ENCODE measurements at places on chromosomes 3 and 15.

GRCh38 chr3:14620512-14620911 is 31.1 kb upstream of the CCDC174 start:
- H3K36me3 ChIP-seq: no peaks in the 10 kb centered on the region
- H3K4me3 ChIP-seq: no peak overlapping the region
- H3K27me3 ChIP-seq: no peaks in the 10 kb centered on the region
- H3K4me1 ChIP-seq: peaks cover 9% of the 10 kb centered on the region
- DNase-seq: no peak

- H3K36me3 ChIP-seq: no peaks in the 10 kb centered on the region
- no peaks in the 10 kb centered on the region for H3K4me1 ChIP-seq
- H3K27ac ChIP-seq: no peak overlapping the region
- no peak for DNase-seq
- H3K4me3 ChIP-seq: no peak overlapping the region
Measured at GRCh38 chr3:42368861-42369260, 41.5 kb downstream of the LYZL4 start.

- H3K27ac ChIP-seq: no peak overlapping the region
- peak overlapping the region; percentile 66 for H3K4me3 ChIP-seq
- peaks cover 11% of the 10 kb centered on the region for H3K4me1 ChIP-seq
- H3K27me3 ChIP-seq: no peaks in the 10 kb centered on the region
- H3K36me3 ChIP-seq: no peaks in the 10 kb centered on the region
- no peak for DNase-seq
Measured at GRCh38 chr15:55589287-55589686, 1.1 kb upstream of the PYGO1 start.

DNA sequence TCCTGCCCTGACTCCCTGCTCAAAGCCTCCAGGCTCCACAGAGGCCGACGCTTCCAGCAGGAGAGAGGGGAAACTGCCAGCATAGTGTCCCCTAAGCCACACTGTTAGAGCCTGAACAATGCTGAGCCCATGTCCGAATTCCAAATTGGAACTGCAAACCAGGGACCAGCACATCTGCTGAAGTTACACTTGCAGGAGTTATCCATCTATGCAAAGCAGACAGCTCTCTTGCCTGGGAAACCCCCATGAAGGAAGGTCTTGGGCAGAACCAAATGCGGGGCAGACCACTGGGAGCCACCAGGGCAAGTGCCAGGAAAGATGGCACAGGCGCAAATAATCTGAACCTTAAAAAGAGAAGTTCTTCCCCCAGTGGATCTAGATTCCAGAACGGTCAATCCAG is 625 bp downstream of the LRRC15 start:
- no peaks in the 10 kb centered on the region for H3K27me3 ChIP-seq
- no peak overlapping the region for H3K27ac ChIP-seq
- no peak overlapping the region for H3K4me3 ChIP-seq
- no peaks in the 10 kb centered on the region for H3K36me3 ChIP-seq

DNA sequence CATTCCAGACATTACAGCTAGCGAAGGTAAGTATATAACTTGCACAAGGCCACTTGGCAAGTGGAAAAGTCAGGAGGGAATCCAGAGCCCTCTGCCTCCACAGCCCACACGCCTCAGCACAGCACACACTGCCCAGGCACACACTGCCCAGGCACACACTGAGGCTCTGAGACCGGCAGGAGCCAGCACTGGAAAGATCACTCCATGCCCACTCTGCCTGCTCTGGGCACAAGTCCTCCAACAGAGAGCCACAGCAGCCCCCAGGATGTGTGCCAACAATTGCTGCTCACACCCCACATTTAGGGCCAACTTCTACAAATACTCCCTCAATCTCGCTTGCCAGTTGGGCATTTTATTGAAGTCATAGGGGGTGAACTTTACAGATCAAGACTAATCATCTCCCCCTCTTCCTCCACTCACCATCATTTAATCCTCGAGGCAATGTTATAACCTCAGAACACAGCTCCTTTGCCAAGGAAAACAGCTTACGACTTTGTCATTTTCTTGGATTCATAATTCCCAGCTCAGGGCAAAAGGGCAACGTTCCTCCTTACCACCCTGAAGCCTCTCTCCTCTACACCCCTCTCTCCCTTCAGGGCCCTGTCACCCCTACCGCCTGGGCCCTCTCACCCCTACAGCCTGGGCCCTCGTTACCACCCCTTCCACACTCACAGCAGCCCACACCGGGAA is 53.0 kb upstream of the TPM1 start:
- no peak for DNase-seq
- no peaks in the 10 kb centered on the region for H3K4me1 ChIP-seq
- no peaks in the 10 kb centered on the region for H3K27me3 ChIP-seq
- no peaks in the 10 kb centered on the region for H3K36me3 ChIP-seq

DNA sequence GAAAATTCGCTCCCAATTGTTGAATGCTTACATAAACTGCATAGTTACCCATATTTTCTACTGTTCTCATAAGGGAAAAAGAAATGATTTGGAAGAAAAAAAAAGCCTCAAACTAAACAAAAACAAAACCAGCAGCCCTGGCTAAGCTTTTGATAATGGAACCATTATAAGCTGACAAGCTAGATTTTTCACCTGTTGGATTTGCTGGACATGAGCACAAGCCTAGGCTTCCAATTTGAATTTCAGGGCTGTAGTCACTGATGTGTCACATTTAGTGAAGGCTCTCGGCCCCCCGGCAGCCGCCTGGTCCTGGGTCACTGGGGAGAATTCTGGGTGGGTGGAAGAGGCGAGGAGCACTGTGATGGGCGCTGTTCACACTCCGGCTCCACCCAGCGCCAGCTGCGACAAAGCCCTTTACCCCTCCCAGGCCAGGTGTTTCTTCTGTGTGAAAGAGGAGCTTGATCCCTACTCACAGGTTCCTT is 4.6 kb downstream of the FBXL22 start:
- peak overlapping the region; percentile 89 for H3K4me3 ChIP-seq
- peak overlapping the region; percentile 77 for H3K27ac ChIP-seq
- no peak for DNase-seq
- no peaks in the 10 kb centered on the region for H3K27me3 ChIP-seq
- no peaks in the 10 kb centered on the region for H3K36me3 ChIP-seq
- peaks cover 59% of the 10 kb centered on the region for H3K4me1 ChIP-seq

- H3K4me1 ChIP-seq: no peaks in the 10 kb centered on the region
- no peak overlapping the region for H3K27ac ChIP-seq
- no peak for DNase-seq
- H3K27me3 ChIP-seq: no peaks in the 10 kb centered on the region
- no peaks in the 10 kb centered on the region for H3K36me3 ChIP-seq
Measured at GRCh38 chr15:34732430-34732829, 22.4 kb downstream of the GJD2 start.

GRCh38 chr3:128294999-128295468 is 141.8 kb downstream of the EEFSEC start:
- H3K36me3 ChIP-seq: no peaks in the 10 kb centered on the region
- no peaks in the 10 kb centered on the region for H3K27me3 ChIP-seq
- H3K27ac ChIP-seq: no peak overlapping the region
- no peak overlapping the region for H3K4me3 ChIP-seq
- peak; percentile 42 for DNase-seq

- no peaks in the 10 kb centered on the region for H3K36me3 ChIP-seq
- peak overlapping the region; percentile 52 for H3K27ac ChIP-seq
- no peaks in the 10 kb centered on the region for H3K27me3 ChIP-seq
- DNase-seq: peak; percentile 95
- H3K4me1 ChIP-seq: peaks cover 27% of the 10 kb centered on the region
Measured at GRCh38 chr15:40239404-40239692, 485 bp downstream of the PAK6 start.

- no peaks in the 10 kb centered on the region for H3K4me1 ChIP-seq
- H3K27ac ChIP-seq: no peak overlapping the region
- H3K36me3 ChIP-seq: no peaks in the 10 kb centered on the region
- H3K27me3 ChIP-seq: no peaks in the 10 kb centered on the region
Measured at GRCh38 chr3:54547051-54547450, 380.8 kb downstream of the LRTM1 start.

GRCh38 chr3:117234331-117234730 is 524.8 kb downstream of the TUSC7 start:
- H3K4me3 ChIP-seq: no peak overlapping the region
- no peaks in the 10 kb centered on the region for H3K4me1 ChIP-seq
- no peaks in the 10 kb centered on the region for H3K36me3 ChIP-seq
- H3K27me3 ChIP-seq: no peaks in the 10 kb centered on the region
- no peak overlapping the region for H3K27ac ChIP-seq

DNA sequence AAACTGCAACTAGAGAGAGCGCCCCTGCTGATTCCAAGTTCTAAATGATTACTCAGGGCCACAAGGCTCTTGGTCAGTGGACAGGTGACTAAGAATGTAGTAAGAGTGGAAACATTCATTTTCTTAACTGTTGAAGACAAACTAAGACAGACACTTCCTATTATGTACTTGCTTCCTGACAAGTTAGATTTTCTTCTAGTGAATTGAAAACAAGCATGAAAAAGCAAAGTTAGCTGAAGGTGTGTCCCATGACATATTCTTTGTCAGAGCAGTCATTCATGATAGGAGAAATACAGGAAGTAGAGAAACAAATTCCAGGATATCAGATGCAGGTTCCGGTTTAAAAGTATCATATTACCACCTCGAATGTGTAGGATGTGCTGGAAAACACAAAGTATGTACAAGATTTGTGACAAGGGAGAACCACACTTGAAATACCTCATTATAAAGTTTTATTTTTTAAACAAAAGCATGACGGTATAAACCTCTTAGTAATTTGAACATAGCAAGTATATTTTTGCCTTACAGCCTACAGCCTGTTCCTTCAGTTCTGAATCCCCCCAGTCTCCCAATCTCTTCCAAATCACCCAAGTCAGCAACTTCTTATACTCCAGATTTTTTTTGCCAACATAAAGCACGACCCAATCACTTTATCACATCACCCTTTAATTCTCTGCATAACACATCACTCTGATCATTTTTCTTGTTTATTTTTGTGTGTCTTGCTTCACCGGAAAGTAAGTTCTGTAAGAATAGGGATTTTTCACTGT is 6.2 kb downstream of the TSPAN3 start:
- H3K4me3 ChIP-seq: no peak overlapping the region
- no peak overlapping the region for H3K27ac ChIP-seq
- DNase-seq: no peak
- H3K36me3 ChIP-seq: no peaks in the 10 kb centered on the region
- peaks cover 42% of the 10 kb centered on the region for H3K4me1 ChIP-seq

- H3K27me3 ChIP-seq: no peaks in the 10 kb centered on the region
- H3K27ac ChIP-seq: no peak overlapping the region
- no peak for DNase-seq
- H3K4me3 ChIP-seq: no peak overlapping the region
Measured at GRCh38 chr3:190883973-190884832, 21.7 kb upstream of the GMNC start.

- H3K4me1 ChIP-seq: no peaks in the 10 kb centered on the region
- H3K4me3 ChIP-seq: no peak overlapping the region
- no peak overlapping the region for H3K27ac ChIP-seq
- H3K36me3 ChIP-seq: no peaks in the 10 kb centered on the region
Measured at GRCh38 chr3:146308222-146308621, 57.3 kb upstream of the PLSCR4 start.

Data from vagina (tissue), 2 donors.